ENCODE measurements at places on chromosomes 13 and 19.

DNA sequence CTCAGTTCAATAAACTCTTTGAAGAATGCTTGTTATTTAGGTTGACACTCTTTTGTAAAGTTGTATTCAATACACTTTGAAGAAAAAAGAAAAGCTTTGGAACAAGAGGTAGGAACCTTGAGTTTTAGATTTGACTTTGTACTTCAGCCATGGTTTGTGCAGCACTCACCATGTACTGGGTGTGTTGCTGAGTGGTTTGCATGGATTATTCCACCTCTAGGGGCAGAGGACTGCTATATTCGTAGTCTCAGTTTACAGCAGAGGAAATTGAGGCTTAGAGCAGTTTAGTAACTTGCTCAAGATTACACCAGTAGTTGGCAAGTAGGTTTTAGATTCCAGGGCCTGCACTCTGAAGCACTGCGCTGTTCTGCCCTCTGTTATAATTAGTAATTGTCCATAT is 68.8 kb downstream of the DNAJC3 start:
- no peak for DNase-seq

DNA sequence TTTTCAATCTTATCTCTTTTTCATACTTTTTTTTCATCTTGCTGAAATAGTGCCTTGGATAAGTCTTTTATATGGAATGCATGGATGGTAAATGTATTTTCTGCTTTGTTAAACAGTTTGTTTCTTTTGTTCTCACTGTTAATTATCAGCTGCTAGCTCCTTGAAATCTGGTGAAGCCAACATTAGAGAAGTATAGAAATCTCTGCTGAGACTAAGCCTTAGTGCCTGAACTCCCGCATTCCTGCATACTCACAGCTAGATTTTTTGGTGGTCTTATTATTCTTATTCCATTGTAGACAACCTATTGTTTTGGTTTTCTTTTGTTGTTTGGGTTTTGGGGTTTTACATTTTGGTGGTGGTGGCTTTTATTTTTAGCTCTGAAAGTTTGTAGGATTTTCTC is 48.4 kb downstream of the DNAJC15 start:
- DNase-seq: no peak

DNA sequence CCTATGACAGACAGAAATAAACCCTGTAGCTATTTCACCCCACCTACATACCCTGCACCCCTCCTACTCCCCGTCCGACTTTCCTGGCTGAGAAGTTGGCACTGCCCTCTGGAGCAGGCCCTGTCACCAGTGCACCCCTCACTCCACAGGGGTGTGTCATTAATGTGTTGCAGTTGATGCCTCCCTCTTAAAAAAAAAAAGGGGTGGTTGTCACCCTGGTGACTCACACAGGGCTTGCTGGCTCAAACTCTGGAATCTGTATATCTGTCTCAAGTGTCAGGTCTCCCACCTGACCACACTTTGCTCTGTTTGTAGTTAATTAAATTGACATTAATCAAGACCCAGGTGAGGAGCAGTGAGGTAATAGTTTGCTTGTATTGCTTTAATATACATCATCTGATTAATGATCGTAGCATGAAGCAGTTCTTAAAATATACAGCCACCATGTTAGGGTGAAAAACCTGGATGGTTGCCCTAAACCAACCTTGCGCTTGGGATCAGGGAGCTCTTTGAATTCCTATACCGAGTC is 2.0 kb upstream of the GATAD2A start:
- no peak for DNase-seq

- DNase-seq: no peak
Measured at GRCh38 chr13:72760189-72760588, 21.5 kb downstream of the DIS3 start.

DNA sequence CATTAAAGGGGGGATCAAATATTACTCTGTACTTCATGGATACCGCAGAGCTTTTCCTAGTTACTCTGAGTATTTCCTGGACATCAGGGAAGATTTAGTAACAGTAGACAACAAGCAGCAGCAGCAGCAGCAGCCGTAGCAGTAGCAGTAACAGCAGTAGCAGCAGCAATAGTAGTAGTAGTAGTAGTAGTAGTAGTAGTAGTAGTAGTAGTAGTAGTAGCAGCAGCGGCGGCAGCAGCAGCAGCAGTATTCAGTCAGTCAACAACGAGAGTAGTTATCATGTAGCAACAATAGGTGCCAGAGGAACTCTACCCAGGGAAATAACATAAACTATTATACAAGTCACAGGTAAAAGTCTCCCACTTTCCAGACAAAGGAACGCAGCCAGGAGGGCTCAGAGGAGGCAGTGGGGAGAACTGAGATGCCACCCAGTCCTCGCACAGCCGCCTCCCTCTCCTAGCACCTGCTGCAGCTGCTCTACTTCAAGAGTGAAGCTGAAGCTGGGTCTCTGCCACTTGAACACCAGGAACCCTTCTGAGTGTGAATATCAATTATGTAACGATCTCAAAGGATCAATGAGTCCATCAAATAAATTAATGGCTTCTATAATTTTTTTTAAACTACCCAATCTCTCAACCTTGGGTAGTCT is 1.3 kb upstream of the DOCK9 start:
- no peak for DNase-seq

DNA sequence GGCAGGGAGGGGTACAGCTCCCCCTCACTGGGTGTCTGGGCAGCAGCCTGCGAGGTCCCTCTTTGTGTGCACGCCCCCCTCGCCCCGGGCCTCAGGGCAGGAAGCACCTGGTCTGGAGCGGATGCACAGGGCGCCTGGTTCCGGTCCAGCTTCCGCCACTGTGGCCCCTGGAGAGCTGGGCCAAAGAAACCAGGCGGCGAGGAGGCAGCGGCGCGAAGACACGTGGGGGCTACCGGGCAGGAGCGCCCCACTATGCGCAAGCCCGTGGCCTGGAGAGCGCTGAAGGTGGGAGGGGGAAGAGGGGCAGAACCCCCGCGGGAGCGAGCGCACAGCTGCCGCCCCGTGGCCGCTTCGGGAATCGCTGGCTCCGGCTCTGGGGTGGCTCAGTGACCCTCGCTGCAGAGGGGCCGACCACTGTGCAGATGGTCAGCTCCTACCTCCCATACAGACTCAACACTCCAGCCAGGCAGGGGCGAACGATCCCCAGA is 1.7 kb upstream of the LYL1 start:
- DNase-seq: no peak

GRCh38 chr13:54775501-54776191 is 1747.0 kb downstream of the OLFM4 start:
- no peak for DNase-seq

- DNase-seq: no peak
Measured at GRCh38 chr19:49114630-49115363, 627 bp downstream of the LIN7B start.

All from SK-N-MC (cell line).